ENCODE measurements at places on chromosomes 13 and 19.

GRCh38 chr19:51807111-51807701, 12.2 kb downstream of the FPR3 start:
- peak; percentile 16 for DNase-seq

- DNase-seq: no peak
Observed at GRCh38 chr13:45401314-45401713, 16.9 kb downstream of the SLC25A30 start.

GRCh38 chr19:40702337-40703012, 12.0 kb upstream of the NUMBL start:
- DNase-seq: peak; percentile 15

DNA sequence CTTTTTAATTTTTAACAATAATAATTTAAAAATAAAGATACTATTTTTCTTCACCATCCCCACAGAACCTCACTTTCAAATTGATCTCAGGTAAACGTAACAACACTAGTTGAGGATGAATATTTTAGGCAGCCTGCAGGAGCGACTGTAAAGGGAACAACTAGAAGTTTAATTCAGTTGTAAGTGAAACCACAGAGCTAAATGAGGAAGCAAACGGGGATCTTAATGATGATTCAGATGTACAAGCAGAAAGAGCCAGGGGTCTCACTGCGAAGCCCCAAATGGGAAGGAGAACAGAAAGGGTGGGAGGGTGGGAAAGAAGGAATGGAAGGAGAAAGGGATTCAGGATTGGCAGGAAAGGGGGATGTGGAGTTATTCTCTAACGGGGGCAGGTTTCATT, 54.6 kb upstream of the RAP2A start:
- DNase-seq: no peak

GRCh38 chr13:82248762-82249161, 1633.5 kb downstream of the SLITRK1 start:
- DNase-seq: no peak

GRCh38 chr19:33316541-33317264, 14.4 kb upstream of the CEBPA start:
- no peak for DNase-seq

GRCh38 chr13:77623806-77624205, 73.7 kb upstream of the SLAIN1 start:
- DNase-seq: no peak

- no peak for DNase-seq
Observed at GRCh38 chr13:113060557-113061270, 44.9 kb upstream of the F7 start.

- no peak for DNase-seq
Observed at GRCh38 chr13:98652721-98653462, 76.0 kb upstream of the STK24 start.

DNA sequence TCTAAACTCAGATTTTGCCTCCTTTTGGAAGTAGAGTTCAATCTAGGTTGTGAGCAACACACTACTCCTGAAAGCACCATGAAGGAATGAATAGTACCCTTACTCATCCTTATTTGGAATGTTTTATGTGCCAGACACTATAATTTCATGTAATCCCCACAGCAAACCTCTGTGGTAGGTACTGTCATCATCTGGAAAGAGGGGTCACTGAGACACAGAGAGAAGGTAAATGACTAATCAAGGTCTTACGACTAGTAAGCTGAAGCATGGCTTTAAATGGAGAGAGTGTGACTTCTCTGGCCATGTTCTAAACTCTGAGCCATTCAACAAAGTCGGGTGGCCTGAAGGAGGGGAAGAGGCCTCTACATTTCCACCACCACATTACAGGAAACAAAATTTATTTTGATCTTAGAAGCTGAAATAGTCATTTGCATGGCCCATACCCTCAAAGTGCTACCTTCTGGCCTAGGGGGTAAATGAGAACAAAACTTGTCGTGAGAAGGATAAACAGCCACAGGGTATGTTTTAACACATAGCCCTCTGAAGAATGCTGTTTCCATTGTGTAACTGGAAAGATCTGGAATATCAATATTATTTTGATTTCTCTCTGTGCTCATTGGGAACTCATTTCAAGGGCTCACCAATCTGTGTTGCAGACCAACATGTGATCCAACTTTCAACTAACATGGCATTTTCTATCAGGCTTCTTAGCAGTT, 180.8 kb upstream of the RFC3 start:
- no peak for DNase-seq

DNA sequence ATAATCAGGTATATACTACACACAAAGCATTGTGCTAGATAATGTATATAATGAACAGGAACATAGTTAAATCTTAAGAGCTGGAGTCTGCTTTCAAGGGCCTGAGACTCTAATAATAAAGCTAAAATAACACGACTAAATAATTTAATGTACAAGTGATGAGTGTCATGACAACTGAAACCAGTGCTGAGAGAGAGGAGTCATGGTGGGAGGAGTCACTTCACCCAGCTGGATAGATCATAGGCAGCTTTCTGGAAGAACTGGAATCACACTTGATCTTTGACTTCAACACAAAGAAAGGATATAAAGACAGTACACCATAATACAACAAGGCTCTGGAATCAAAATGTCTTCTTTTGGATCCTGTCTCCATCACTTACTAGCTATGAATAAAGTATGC, 7.1 kb downstream of the RBM26 start:
- no peak for DNase-seq

DNA sequence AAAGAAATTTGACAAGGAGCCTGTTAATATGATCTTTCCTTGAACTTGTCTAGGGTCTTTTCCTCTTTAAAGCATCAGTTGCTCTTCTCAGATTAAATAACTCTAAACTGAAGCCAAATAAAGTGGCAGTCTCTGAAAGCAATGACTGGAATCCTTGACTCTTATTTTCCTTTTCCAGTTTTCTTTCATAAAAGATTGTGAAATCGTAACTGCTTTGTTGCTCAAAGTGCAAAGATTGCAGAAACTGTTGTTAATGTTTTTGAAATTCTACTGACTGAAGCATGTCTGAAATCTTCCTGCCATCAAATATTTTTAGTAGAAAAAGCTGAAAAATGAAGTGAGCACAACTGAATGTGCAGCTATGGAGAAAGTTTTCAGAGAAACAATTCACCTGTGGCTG, 1.9 kb downstream of the NHLRC3 start:
- no peak for DNase-seq

DNA sequence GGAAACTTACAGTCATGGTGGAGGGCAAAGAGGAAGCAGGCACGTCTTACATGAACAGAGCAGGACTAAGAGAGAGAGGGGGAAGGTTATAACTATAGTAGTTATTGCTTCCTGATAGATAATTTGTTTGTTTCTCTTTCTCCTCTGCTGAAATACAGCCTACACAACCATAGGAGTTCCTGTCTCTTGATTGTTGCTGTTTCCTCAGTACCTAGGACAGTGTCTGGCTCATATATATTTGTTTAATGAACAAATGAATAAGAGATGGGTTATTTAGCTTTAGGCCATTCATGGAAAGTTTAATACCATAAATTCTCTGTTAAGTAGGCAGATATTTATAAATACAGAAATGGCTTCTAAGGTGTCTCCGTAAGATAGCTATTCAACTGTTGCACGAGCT, 95.2 kb downstream of the PCCA start:
- DNase-seq: no peak

- DNase-seq: no peak
Observed at GRCh38 chr13:33208290-33209220, 77.0 kb downstream of the STARD13 start.

DNA sequence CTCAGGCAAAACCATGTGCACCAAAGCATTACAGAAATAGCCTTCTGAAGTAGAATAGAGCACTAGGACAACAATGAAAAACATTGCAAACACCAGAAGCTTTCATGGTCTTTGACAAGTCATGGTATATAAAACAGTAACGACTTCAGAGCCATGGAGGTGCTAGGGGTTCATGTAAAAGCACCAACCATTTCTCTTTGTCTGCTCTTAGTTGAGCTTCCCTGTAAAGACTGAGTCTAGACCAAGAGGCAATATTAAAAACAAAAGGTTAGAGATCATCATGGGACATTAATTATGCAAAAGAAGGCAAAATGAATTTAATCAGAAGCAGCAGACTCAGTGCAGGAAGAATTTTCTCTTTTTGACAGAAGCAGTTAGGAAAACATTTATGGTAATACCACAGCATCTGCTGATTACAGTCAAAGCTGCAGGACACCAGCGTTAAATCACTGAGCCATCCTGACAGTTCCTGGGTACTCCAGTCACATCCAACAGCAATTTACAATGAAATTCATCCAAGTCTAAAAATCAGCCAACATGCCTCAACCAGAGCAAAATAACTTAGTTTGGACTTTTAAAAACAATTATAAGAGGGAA, 476.8 kb downstream of the DIAPH3 start:
- no peak for DNase-seq

GRCh38 chr19:35991731-35992450, 3.1 kb upstream of the SDHAF1 start:
- DNase-seq: no peak

GRCh38 chr13:29503041-29503837, 92.2 kb downstream of the SLC7A1 start:
- DNase-seq: peak; percentile 21

DNA sequence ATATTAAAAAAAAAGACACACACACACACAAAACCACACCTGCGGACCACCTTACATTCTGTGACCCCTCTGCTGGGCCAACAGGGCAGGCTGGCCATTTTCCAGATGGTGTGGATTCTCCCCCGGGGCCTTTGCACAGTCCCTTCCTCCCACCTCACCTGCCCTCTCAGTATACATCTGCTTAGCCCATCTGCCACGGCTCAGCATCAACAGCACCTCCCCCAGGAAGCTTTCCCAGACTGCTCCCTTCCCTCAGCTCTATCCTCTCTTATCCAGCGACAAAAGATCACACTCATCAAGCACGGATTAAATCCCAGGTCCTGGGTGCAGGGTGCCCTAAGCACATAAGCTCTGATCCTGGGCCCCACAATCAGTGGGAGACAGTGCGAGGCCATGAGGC, 4.5 kb downstream of the ZNF787 start:
- no peak for DNase-seq

GRCh38 chr19:30690935-30691818, 319.0 kb downstream of the ZNF536 start:
- DNase-seq: no peak

DNA sequence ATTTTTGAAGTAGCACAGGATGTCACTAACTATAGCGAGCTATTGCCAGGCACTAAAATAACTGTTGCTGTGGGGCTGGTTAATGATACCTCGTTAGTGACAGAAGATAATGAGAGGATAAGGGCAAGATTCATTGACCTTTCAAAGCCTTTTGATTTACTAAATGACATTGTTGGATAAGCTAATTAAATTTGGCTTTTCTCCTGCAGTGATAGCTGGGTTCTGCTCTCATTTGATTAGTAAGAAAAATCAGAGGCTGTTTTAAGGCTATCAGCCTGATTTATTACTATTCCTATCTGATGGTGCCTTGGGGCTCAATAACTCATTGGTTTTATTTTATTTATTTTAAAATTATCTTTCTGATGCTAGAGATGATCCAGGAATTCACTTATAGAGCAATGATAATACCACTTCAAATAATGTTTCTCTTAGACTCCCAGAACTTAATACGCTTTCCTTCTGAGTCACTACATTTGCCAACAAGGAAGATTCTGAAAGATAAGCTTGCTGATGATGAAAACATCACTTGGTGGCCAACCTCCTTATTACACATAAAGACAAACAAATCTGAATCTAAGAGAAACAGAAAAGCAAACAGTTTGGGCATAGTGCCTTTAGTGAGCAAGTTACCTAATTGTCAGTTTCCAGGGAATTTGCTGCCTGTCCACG, 501.3 kb upstream of the ARGLU1 start:
- DNase-seq: no peak

DNA sequence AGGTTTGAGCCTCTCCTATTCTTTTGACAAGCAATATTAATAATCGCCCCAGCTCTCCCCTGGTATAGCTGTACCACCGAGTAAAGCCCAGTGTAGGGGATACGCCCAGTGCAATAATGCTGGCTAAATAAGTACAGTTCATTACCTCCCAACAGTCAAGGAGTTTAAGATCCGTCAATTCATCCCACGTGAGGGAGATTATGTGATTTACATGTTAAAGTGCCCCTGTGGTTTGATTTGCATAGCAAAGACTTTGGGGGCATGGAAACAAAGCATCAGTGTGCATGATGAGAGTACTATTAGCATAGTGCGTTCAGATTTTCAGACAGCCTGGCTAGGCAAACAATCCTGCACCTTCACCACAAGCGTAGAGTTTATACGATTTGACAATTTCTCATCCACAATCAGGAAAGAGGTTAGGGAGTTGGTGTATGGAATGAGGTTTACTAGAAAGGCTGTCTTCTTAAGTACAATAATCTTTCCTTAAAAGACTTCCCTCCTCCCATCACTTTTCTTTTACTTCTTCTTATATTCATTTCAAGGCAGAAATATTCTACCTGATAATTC, 754.0 kb downstream of the DIAPH3 start:
- no peak for DNase-seq

- DNase-seq: no peak
Observed at GRCh38 chr19:31560086-31561060, 211.1 kb upstream of the TSHZ3 start.

- peak; percentile 71 for DNase-seq
Observed at GRCh38 chr13:73060251-73061160, 1.7 kb downstream of the KLF5 start.

DNA sequence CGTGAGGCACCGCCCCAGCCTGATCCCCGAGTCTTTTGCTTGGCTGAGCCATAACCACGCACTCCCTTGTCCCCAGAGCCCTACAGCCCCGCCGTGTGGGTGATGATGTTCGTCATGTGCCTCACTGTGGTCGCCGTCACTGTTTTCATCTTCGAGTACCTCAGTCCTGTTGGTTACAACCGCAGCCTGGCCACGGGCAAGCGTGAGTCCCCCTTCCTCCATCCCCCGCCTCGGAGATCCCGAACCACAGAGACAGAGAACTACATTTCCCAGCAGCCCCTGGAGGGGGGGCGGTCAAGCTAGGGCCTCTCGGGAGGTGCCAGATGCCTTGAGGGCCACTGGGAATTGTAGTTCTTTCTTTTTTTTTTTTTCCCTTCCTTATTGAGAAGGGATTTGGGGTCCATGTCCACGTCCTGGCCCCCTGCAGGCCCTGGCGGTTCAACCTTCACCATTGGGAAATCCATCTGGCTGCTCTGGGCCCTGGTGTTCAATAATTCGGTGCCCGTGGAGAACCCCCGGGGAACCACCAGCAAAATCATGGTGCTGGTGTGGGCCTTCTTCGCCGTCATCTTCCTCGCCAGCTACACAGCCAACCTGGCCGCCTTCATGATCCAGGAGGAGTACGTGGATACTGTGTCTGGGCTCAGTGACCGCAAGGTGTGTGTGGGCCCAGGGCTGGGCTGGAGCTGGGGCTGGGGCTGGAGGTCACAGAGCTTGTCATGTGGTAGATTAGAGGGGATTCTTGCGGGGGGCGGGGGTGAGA, 25.9 kb downstream of the GRIN2D start:
- DNase-seq: peak; percentile 55

DNA sequence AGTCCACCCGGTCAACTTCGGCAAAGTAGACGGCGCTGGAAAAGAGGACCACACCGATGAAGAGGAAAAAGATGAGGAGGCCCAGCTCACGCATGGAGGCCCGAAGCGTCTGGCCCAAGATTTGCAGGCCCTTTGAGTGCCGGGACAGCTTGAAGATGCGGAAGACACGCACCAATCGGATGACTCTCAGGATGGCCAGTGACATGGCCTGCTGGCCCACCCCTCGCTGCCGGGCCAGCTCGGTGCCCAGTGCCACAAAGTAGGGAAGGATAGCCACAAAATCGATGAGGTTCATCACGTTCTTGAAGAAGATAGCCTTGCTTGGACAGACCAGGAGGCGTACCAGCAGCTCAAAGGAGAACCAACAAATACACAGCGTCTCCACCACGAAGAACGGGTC, 2.1 kb downstream of the KCNA7 start:
- no peak for DNase-seq

- DNase-seq: no peak
Observed at GRCh38 chr19:33413426-33413725, 39.9 kb downstream of the CEBPG start.
